ENCODE measurements at places on chromosomes 6 and 20.

- DNase-seq, result no peak
Measured at GRCh38 chr6:146878952-146879340, 280.2 kb downstream of the ADGB start.

- peak; percentile 13 for DNase-seq
Measured at GRCh38 chr20:5100684-5101347, 18.9 kb downstream of the PCNA start.

DNA sequence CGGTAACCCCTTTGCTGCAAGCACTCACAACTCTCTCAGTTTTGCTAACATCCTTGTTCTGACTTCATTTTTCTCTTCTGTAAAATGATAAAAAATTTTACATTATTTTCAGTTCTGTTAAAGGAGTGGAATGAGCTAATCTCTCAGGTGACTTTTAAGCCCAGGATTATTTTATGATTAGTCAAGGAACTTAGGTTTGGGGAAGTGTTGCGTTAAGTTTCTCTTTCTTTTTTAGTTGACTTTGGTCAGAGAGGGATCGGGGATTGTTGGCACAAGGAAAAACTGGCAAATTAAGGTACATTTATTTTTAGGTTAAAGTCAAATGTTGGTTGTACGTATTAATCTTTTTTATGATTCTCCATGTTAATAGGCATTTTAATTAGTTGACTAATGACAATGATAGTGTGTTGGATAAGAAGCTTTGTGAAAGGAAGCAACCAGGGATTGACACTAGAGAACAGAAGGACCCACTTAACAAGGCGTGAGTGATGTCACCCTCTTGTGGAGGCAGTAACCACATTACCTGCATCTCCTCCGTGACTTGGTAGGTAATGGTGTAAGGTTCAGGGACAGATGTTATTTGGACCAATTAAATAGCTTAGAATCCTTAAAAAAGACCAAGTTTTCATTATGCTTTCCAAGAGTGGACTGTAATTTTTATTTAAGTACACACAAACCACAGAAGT is 31.6 kb downstream of the CD83 start:
- DNase-seq, result no peak

- DNase-seq, result no peak
Measured at GRCh38 chr6:148389086-148389485, 46.4 kb downstream of the SASH1 start.

DNA sequence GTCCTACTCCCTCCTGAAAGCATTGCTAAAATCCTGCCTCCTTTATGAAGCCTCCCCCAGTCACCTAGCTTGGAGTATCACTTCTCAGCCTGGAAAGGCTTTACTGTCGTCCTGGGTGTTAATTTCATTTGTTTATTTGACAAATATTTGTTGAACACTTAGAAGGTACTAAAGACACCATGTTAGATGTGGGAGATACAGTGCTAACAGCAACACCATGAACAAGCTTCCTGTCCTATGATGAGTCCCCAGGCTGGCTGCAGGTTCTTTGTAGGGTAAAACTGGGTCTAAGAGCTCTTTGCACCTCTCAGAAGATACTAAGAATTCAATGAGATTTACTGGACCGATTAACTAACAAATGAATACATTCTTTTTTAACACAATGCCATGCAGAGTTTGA is 109.2 kb upstream of the TMEM170B start:
- no peak for DNase-seq

DNA sequence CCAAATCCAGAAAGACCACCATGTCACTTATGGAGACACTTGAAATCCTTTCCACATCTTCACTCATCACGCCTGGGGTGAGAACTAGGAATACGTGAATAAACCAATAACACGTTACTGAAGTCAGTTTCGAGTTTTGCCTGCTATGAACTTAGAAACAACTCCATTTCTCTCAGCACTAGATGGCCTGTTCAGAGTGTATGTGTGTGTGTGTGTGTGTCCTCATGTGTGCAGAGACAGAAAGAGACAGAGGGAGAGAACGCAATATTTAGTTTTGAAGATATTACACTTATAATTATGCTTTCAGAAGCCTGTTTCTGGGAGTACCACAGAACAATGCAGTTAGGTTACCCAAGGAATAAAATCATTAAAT is 81.2 kb upstream of the CCN6 start:
- DNase-seq, result no peak

- no peak for DNase-seq
Measured at GRCh38 chr20:63678071-63678470, 18.4 kb upstream of the TNFRSF6B start.

- DNase-seq, result no peak
Measured at GRCh38 chr20:61297986-61298385, 45.9 kb downstream of the CDH4 start.

DNA sequence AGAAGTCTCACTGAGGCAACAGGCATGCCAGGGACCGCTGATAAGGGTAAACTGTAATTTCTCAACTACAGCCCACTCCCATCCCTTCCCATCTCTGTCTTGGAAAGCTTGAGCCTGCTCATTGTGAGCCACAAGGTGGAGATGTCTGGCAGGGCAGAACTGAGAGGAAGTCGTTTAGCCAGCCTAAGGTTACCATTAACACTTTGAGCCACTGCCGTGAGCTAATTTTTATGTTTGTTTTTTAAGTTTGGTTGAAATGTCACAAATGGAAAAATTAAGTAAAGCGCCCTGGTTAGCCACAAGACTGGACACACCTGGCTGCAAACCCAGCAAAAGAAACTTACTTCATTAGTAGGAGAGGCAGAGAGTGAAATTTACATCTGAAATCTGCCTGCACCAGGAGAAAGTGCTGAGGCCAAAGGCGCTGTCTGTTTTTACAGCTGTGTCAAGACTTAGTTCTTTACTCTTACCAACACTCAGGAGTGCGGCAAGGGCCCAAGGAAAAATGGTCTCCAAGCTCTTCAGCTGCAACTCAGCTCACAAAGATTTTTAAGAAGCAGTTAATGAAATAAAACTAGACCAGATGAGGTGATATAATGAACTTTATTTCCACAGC is 50.0 kb upstream of the FAM83C start:
- no peak for DNase-seq

DNA sequence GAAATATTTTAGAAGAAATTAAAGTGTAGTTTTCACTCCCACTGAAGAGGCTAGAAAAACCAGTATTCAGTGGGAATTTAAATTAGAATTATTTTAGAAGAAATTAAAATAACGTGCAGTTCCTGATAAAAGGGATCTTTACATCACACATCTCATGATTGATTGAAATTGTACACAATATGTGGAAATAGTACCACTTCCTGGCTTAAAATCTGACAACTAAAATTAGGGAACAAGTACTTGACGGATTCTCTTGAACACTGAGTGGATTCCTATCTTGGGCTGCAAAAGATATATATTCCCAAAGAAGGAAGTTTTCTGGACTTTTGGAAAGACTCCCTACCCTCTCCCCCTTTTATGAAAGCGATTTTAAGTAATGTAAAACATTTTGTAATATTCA is 14.6 kb upstream of the MTCL3 start:
- no peak for DNase-seq

GRCh38 chr6:4155848-4156466 is 20.6 kb upstream of the ECI2 start:
- DNase-seq, result peak; percentile 53

GRCh38 chr20:25549843-25550477 is 35.4 kb downstream of the NINL start:
- DNase-seq, result no peak

DNA sequence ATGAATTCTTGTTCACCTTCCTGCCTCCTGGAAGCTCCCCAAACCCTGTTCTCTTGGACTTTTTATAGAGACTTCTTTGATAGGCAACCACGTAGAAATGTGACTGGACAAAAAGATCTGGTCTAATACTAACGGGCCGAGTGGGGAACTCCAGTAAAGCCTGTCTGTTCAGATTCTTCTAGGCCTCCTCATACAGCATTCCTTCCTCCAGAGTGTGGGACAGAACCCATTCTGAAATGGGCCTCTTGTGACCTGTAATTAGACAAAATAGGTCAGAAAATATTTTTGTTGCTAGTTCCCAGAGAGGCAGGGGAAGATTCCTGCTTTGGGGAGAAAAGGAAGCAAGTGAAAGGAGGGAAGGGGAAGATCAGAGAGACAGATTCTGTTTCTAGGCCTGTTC is 374.3 kb downstream of the CDH26 start:
- no peak for DNase-seq

DNA sequence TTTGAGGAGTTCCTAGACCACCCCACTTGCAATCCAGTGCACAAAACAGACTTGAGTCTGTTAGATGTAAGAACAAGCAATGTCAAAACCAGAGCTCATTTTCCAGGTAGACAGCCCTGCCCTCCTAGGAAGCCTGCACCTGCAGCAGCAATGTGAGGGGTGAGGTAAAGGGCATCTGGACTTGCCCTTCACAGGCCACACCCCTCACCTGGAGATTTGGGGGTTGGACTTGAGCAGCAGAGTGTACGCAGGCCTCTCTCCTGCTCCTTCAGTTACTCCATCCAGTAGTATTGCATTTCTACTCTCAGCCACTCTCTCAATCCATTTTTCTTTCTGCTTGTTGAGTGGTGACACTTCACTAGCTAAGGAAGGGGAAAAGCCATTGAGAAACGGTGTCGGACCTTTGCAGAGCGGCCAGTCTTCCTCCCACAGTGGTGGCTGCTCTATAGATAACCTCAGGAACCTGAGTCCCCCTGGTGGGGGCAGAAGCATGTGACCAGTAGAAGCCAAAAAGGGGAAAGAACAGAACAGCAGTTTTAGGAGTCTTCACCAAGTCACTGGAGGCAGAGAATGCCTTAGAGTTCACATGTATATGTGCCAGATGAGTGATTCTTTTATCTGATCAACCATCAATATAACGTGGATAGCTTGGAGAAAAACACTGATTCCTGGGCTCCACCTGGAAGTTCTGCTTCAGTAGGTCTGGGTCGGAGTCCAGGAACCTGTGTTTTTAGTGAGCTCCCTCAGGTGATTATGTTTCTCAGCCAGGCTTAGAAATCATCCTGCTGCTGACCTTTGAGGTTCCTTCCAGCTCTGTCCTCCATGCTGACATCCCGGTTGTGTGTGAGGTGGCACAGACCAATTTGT is 28.0 kb downstream of the ARFGEF2 start:
- no peak for DNase-seq

GRCh38 chr6:34608321-34609091 is 52.4 kb upstream of the SPDEF start:
- DNase-seq, result no peak

DNA sequence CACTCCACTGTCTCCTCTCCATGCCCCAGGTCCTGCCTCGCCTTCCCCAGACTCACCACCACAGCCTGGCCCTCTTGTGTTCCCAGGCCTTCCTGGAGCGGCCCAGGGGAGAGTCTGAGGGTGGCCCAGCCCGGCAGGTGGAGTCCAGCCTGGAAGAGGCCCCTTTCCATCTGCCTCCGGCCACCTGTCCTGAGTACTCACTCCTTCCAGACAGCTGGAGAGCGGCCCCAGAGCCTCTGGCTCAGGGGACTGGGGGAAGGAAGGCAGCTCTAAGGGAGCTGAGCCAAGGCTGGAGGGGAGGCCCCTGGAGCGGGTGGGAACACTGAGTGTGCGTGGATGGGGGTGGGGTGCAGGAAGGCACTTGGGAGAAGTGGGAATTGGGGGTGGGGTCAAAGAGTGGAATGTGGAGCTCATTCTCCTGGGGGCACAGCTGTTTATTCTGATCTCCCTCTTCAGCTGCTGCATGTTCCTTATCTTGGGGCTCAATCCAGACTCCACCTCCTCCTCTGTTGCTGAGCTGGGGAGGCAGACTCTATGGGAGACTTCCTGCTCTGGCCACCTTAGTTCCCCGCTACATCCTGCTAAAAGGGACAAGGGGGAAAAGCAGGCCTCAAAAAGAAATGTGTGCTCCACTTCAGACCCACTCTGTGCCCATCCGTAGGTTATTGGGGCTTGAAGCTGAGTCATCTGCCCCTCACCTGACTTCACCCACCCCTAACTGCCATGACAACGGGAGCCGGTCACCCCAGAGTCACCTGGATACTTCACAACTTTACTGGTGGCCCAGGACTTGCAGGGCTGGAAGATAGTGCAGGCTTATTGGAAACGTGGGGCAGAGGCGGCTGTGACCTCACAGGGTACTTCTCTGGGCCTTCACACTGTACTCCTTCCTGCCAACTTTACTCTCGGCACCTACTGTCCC is 19.5 kb upstream of the TAF8 start:
- DNase-seq, result no peak

DNA sequence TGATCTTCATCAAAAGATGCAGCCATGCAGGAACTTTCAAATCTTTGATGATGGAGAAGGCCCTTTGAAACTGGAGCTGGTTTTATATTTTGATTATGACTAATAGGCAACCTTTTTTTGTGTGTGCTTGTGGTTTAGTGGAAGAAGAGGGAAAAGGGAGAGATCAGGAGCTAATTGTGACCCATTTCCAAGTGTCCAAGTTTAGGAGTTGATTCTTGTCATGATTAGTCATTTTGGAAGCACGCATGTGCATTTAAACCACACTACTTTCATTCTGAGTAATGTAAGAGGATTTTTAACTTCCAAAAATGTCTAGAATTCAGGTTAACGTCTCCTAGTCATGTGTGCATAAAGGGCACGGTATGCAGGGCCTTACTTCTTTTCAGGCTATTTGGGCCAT is 3.5 kb downstream of the FOXO3 start:
- no peak for DNase-seq

DNA sequence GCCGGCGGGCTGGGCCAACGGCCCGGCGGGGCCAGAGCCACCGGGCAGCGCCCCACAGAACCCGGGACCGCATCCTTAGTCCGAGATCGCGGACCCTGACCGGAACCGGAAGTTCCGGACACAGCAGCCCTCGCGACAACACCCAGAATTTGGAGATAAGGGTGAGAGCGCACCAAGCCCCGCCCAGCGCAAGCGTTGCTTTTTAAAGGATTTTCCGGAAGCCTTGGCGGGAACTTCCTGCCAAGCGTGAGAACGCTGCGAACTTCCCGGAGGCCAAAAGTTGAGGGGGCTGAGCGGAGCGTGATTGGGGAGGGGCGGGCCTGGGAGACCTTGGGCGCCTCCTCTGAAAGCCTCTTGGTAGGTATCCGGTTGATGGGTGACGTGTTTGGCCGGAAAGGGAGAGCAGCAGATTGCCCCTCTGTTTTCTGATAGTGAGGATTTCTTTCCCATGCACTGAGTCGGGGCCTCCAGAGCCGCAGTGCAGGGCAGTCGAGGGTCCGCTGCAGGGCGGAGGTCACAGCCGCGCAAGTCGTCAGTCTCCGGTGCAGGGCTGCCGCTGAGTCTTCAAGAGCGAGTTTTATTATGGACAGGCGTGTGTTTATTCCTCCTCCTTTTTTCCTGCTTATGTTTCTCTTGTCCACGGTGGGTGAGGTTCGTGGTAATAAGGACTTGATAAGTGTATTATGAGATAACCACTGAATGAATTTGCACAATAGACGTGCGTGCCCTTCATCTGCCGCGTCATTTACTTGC is at the start of gene MTRF1L:
TSS of gene MTRF1L (minus strand) at position 97 of the 753 bp plus-strand sequence. CDS start at position 73, 24 bp downstream.
- peak; percentile 86 for DNase-seq

DNA sequence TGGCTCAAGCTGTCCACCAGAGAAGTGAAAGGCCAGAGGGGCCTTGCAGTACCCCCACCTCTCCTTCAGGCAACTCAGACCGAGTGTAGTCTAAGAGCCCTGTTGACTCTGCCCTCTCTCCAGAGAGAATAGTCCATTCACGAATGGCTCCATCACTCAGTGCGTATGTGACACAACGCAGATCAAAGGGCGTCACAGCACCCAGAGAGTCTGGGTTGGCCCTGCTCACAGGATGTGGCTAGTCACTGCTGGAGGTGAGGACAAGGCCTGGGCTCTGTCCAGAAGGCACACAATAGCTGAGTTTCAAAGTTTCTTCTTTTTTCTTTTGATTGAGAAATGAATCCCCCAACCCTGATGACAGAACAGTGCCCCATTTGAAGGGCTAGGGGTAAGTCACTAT is 74.1 kb downstream of the TRMT11 start:
- DNase-seq, result no peak

- DNase-seq, result no peak
Measured at GRCh38 chr6:167547751-167548150, 222.9 kb downstream of the TTLL2 start.

Measured in NCI-H2107 (cell line).